ENCODE measurements at places on chromosomes 12 and 14. TPM values are rescaled to one million over a fixed set of nuclear protein-coding genes. Genes with fewer than 3 reads are reported as not detected.

DIO3 gene
- total RNA-seq = under 0.01 TPM

DNA sequence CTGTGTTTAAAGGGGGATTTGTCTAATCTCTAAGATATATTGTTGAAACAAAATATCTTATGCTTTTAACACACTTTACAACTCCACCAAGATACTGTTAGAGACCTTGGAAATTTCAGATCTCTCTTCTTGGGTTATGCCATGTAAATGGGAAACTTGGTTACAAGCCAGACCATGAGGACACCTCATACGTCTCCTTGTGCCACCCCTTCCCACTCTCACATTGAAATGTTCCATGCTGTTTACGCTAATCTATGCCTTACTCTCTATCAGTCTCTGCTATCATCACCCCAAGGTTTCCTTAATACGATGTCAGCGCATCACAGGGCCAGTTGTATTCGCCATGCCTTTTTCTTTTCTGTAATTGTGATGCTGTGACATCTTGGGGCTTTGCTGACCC is 13.4 kb upstream of the DEGS2 start:
- no peak for DNase-seq

ITFG2 gene
- total RNA-seq = 58.7 TPM

- no peak for DNase-seq
Measured at GRCh38 chr12:71139153-71139735, 18.6 kb downstream of the TSPAN8 start.

DNA sequence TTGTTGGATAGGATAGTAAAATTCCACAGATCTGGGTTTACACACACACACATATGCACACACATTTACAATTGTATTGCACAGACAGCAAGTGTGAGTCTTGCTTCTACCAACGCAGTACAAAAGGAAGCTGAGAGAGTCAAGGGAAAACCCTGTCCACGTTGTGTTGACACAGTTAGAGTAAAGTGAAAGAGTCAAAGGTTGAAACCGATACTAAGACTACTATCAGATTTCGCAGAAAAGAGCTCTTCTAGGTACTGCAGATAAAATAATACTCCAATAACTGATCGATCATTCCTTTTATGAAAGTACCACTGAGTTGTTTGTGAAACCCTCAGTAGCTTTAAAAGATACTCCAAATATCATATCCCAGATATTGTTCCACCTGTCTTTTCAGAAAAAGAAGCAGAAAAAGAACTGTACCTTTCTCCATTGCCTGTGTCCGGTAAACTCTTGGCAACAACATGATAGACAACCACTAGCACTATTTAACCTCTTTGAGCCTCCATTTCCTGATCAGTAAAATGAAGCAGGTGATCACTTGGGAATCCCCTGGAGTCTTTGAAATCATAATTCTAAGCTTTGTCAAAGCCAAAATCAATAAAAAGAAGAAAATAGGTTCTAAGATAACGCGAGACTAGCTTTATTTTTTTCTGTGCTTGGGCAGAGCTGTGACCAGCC is 224.6 kb upstream of the FOXN3 start:
- DNase-seq = no peak

DNA sequence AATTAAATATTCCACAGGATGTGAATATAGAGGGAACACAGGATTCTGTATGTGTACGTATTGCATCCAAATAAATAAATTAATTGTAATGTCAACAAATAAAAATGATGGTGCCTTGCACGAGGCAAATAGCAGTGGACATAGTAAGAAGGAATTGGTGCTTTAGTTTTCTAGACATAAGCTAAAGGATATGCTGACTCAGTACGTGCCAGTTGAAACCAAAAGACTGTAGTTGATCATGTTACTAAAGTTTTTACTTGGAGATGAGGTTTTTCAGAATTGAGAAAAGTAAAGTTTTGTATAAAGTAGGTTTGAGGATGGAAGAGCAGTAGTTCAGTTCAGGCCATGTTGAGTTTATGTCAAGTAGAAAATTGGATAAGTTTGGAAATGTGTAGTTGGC is 807.2 kb downstream of the SLC16A7 start:
- no peak for DNase-seq

- DNase-seq = no peak
Measured at GRCh38 chr12:130147875-130148596, 14.2 kb upstream of the FZD10 start.

GRCh38 chr14:83883732-83884131 is 1646.2 kb upstream of the FLRT2 start:
- no peak for DNase-seq

- DNase-seq = no peak
Measured at GRCh38 chr12:49331380-49332222, 5.4 kb downstream of the C1QL4 start.

- no peak for DNase-seq
Measured at GRCh38 chr12:69275471-69275891, 36.1 kb downstream of the CPSF6 start.

MLF2 gene
- total RNA-seq = 213 TPM

DNA sequence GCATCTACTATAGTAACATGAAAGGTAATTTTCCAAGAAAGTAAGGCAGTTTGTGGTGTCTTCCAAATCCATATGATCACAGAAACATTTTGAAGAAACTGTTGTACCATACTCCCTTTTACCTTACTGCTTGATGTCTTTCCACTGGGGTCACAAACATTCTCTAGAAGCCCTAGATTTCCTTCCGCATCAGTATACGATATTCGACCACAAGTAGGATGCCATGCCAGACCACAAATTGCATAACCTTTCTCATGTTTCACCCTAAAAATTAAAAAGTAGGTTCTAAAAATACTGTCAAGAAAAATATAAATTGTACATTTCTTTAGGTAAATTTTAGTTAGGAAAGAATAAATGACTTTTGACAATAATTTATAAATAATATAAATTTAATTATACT is 26.5 kb downstream of the WDHD1 start:
- peak; percentile 44 for DNase-seq

WNT1 gene
- total RNA-seq = not detected

- no peak for DNase-seq
Measured at GRCh38 chr14:21326972-21327371, 47.1 kb downstream of the RPGRIP1 start.

DNA sequence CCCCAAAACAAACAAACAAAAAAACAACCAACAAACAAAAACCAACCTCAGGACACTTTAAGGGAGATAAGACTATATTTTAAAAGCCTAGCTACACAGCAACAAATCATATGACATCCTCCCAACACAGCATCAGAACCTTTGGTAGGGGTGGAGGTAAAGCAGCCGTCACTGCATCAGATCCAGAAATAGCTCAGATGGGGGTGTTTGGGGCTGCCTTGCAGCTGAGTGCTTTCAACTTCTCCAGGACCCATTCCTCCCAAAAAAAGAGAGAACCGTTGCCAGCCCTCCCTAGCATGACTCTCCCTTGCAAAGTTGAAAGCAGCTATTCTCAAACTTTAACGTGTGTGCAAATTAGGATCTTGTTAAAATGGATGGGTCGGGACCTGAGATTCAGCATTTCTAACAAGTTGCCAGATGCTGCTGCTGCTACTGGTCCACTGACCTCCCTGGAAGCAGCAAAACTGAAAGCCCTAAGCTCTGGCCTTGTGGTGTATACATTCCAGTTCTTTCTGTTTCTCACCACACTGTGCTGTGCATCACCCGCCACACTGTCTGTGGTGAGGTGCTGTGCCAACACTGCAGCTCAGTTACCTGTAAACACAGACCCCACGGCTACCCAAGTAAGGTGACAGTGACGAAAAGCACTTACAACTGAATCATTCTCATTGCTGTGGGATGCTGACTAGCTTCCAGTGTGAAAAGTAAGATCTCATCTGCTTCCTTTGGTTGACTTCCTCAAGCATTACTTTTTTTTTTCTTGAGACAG is 54.0 kb downstream of the SLC38A1 start:
- peak; percentile 66 for DNase-seq

OR11H12 gene
- not detected for total RNA-seq

GRCh38 chr14:61607570-61608244 is 87.6 kb upstream of the HIF1A start:
- DNase-seq = no peak

DNA sequence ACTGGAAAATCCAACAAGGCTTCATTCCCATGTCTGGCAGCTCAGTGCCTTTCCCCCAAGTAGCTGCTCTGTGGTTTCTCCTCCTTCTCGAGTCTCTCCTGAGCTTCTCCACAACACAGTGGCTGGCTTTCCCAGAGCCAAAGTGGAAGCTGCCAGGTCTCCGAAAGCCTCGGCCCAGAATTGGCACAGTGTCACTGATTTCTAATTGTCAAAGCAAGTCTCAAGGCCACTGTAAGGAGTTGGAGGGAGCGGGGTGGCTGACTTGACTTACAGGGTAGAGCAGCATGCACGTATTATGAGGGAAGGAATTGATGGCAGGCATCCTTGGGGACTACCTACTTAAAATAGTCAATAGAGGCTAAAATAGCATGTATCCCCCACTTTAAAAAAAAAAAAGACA is 6.7 kb upstream of the CPNE8 start:
- no peak for DNase-seq

UTP20 gene
- 6.5 TPM for total RNA-seq

GRCh38 chr14:91980157-91980556 is 32.7 kb upstream of the FBLN5 start:
- no peak for DNase-seq

DNA sequence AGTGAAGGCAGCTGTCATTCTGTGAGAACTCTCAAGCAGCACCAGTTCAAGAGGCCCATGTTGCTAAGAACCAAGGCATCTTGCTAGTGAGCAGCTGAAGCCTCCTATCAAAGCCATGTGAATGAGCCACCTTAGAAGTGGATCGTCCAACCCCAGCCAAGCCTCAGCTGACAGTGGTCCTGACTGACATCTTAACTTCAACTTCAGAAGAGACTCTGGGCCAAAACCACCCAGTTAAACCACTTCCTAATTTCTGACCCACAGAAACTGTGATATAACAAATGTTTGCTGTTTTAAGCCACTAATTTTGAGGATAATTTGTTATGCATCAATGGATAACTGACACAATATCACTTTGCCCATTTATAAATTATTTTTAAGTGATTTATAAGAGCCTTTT is 256.0 kb downstream of the RPAP3 start:
- DNase-seq = no peak

- DNase-seq = no peak
Measured at GRCh38 chr12:119807380-119807779, 69.7 kb downstream of the CIT start.

DNA sequence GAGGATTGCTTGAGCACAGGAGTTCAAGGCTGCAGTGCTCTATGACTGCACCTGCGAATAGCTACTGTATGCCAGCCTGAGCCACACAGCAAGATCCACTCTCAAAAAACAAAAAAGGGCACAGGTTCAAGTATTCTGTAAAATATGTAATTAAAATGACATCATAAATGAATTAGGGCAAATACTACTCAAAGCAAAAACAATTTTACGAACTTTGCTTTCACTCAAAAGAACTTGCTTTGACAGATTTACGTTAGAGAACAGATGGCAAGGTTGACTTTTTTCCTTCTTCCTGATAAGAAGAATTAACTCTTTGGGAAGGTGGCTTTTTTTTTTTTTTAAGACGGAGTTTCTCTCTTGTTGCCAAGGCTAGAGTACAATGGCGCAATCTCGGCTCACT is 44.0 kb upstream of the EAPP start:
- no peak for DNase-seq

GRCh38 chr12:232731-233614 is 19.0 kb upstream of the SLC6A12 start:
- DNase-seq = no peak

DNA sequence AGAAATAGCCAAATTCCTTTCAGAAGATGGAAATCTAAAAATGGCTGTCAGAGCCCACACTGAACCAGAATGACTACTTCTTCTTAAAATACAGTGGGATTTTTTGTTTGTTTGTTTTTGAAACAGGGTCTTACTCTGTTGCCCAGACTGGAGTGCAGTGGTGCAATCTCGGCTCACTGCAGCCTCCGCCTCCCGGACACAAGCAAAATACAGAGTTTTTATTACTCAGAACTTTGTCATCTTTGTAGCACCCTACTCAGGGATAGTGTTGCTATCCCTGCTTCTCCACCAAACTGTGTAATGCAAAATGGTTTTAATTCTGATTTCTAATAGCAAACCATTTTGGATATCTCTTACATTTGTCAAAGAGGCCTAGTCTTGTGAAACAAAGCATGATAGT is 16.4 kb downstream of the ZNF410 start:
- no peak for DNase-seq

GRCh38 chr14:74951443-74952179 is 3.8 kb downstream of the PGF start:
- no peak for DNase-seq

GTF2A1 gene
- 30.7 TPM for total RNA-seq

CYP46A1 gene
- not detected for total RNA-seq

WIF1 gene
- total RNA-seq = not detected

GRCh38 chr12:71565535-71565934 is 98.1 kb downstream of the ZFC3H1 start:
- no peak for DNase-seq

SLIRP gene
- 30.7 TPM for total RNA-seq

TMEM30B gene
- 0.54 TPM for total RNA-seq

DNA sequence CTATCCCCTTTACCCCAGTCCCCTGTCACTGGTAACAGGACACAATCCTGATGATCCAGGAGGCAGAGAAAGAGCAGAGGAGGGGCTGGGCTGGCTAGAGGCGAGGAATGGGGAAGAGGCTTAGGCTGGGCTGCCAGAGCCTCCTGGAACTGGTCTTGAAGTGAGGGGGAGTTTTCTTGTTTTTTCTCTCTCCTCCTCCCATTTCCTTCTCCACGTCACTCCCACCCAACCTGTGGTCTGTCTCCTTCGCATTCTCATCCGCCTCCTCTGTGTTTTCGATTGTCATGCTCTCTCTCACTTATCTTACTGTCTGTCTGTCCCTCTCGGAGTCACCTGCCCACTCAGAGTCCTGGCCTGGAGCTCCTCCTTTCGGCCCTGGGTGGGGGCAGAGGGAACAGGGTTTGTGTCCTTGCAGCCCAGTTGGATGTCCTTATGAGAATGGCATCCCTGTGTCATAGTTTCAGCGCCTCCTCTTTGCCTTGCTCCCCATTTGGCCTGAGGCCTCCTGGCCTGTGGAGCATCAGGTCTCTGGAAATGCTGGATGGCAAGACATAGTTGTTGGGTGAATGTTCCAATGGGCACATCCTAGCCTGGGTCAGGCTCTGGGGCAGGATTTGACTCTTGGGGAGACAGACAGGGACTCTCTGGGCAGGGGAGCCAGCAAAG is 3.4 kb upstream of the KRT80 start:
- no peak for DNase-seq
